Tibial nerve (tissue), 4 donors: ENCODE measurements at places on chromosomes 2 and 18. TPM values are rescaled to one million over a fixed set of nuclear protein-coding genes. Genes with fewer than 3 reads are reported as not detected.

Gene GALR1
- total RNA-seq, result 0.87 TPM

Gene C2orf66
- not detected for total RNA-seq

Gene REG1B
- 2.1 TPM for total RNA-seq

Gene LYG2
- total RNA-seq, result not detected

DNA sequence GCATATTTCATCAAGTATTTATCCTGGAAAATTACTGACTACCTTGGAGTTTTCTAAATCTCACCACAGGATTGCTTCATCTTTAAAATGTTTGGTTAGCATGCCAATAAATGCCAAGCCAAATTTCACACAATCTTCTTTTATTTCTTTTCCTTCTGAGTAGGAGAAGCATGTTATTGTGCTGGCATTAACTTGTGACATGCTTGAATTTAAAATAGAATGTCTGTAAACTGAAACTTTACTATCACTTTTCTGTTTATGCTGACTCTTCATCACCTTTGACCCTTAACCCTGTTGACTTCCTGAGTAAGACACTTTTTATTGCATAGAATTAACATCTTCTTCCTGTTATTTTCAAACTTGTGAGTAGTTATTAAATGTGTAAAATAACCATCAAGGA, 56.2 kb upstream of the LRRTM4 start:
- no peak for DNase-seq

- no peak for DNase-seq
Observed at GRCh38 chr18:55672574-55673361, 84.8 kb upstream of the TCF4 start.

DNA sequence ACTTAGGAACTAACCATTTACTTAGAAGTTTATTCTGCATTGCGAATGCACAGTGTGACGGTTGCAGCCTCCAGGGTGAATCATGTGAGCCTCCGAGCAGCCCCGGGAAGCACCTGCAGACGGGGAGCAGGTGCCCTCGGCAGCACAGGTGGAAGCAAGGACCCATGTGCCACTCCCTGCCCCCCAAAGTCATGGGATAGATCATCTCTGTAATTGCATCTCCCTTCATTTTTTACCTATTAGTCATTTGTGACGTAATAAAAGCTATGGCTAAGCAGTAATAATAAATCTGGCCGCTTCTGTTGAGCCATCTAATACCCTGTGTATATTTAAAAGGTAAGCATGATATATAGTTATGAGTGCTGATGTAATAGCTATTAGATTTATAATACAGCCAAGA, 97.2 kb downstream of the PTGR3 start:
- no peak for DNase-seq

- DNase-seq, result no peak
Observed at GRCh38 chr18:22713511-22713910, 219.6 kb upstream of the RBBP8 start.

DNA sequence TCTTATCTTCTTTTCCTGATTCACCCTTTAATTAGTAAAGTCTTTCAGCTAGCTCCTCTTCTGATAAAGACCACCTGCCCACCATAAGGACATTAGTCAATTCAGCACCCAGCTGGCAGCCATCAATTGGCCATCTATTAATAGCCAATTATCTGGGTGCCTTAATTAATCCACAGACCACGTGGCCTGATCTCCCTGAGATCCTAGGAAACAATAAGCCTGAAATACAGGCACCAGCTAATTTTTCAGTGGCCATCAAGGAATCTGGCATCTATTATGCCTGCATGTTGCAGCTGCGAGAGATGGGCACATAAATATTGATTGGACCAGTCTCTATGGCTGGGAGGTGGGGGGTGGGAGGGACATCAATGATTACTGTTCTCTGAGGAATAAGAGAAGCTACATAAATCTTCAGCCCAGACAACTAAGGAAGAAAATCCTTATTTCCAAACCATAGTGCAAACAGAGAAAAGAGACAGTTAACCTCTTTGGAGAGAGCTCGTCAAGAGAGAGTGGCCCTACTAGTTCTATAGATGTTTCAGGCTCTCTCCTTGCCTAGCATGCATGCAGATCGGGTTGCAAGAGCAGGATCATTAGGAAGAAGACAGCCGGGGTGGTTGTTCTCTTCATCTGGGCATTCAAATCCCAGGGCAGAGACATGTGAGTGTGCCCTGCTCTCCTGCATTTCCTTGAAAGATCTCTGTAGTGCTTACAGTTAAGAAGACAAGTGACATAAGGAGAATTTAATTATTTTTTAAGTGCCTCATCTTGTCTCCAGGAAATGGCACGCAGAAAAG, 8.7 kb downstream of the GALNT14 start:
- DNase-seq, result no peak

DNA sequence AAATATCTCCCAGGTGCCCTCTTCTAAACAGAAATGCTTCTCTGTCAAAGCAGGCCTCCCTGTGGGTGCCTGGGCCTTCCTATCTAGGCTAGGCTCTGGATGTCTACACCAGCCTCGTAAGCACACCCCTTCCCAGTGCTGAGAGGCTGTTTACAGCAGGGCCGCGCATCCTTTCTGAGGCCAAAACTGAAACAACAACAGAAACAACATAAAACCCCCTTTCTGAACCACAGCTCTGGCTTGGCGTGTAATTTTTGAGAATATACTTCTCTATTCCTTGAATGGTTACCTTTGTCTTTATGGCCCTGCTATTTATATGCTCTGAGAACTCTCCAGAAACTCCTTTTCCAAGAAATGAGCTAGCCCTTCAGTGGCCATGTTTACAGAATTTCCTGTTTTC, 118.4 kb downstream of the BCL2L11 start:
- DNase-seq, result no peak

DNA sequence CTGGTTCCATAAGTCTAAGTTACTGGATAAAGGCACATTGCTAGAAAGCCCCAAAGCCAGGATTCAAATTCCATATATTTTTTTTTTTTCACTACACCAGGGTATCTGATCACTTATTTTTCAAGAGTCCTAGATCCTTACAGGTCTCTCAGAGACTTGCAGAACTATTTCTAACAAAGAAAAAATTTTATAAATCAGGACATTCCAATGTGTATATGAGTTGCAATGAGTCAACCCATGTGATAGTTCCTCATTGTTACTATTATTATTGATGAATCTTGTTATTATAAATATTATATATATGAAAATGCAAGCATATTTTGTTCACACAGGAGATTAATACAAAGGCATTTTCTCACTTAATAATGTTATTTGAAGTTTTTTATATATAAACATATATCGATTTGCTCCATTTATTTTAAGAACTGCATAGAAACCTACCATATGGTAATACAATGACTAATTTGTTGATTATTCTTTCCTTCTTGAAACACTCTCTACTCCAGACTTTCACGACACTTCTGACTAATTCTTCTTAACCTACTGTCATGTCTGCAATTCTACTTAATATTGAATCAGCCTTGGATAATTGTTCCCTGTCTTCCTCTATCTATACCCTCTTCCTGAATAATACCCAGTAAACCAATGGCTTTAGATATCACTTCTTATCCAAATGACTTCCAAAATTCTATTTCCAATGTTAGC, 968.4 kb upstream of the NRXN1 start:
- no peak for DNase-seq

DNA sequence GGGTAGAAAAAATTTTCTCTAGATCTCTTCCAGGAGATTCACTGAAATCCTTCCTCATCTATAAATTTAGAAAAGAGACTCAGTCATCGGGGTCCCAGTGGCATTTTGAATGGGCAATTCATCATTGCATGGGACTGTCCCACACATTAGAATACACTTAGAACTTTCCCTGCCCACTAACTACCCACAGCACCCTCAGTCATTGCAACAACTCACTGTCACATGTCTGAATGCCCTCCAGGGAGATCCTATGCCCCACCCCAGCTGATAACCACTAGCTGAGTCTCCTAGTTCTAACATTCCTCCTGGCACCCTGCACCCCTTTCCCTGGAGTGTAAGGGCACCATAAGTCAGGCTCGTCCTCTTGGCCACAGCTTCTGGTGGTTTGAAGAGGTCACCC, 89.6 kb downstream of the INSIG2 start:
- DNase-seq, result no peak

- no peak for DNase-seq
Observed at GRCh38 chr2:68971591-68972231, 2.7 kb upstream of the GKN1 start.
